Right ventricle myocardium inferior (tissue), 1 donor: ENCODE measurements at places on chromosomes 5 and 9.

GRCh38 chr9:105295201-105295550 is 50.7 kb downstream of the SLC44A1 start:
- no peak for DNase-seq

GRCh38 chr9:28155067-28155466 is 581.8 kb upstream of the C9orf72 start:
- no peak for DNase-seq

DNA sequence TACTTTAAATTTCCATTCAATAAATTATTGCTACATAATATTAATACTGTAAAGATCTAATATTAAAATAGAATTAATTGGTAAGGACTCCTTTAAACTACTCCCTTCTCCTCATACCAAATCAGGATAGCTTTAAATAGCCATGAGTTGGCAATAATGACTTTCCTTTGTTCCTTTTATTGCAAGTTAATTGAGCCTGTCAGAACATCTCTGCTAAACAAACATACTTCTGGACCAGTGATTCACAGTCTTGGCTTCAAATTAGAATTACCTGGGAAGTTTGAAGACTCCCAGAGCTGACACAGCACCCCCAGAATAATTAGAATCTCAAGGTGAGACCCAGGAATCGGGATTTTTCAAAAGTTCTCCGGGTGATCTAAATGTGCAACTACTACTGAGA is 18.7 kb downstream of the C5orf58 start:
- no peak for DNase-seq

DNA sequence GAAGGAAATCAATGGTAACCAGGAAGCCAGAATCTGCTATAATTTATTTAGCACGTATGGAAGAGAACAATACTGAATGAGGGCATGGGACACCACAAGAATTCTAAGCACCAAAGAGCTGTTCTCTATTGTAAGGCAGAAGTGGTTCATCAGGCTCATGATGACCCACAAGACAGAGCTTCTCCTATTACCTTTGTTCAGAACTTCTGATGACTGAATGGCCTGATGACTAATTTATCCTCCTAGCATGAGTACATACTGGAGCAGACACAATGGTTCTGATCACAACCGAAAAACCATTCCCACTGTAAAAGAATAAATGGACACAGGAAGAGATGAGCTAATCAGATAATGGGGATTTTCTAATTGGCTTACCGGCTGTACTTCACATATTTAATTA is 329.8 kb upstream of the PDE4D start:
- DNase-seq, result no peak

DNA sequence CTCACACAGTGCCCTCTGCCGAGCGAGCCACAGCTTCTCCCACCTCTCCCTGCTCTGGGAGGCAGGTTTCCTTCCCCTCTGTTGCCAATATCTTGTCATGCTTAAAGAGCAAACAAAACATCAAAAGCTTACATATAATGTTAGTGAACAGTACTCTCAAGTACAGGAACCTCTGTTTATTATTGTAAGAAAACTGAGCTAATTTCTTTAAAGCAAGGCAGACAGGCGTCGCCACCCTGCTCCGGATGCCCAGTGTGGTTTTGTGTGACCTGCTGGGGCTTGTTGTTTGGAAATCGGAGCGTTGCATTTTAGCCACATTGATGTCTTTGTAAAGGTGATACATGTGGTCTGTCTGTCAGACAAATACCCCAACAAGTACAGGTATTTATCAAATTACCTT is 401.4 kb upstream of the IRX1 start:
- no peak for DNase-seq

DNA sequence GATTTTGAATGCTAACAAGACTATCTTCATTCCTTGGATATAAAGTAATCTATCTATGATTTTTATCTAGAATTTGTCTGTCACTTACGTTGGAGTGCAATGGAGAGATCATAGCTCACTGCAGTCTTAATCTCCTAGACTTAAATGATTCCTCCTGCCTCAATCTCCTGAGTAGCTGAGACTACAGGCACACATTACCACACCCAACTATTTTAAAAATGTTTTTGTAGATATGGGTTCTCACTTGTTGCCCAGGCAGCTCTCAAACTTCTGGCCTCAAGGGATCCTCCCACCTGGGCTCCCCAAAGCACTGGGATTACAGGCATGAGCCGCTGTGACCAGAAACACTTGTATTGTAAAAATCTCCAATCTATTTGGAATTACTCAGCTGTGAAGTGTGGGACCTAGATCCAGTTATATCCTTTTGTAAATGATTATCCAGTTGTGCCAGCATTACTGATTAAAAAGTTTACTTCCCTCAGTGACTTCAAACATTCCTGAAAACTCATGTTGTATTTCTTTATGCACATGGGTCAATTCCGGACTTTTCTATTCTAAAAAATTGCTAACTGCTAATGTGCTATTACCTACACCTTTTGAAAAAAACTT is 1793.8 kb upstream of the WWC1 start:
- DNase-seq, result no peak

- no peak for DNase-seq
These were observed 18.4 kb upstream of the VPS13A start for GRCh38 chr9:77158772-77159513.

DNA sequence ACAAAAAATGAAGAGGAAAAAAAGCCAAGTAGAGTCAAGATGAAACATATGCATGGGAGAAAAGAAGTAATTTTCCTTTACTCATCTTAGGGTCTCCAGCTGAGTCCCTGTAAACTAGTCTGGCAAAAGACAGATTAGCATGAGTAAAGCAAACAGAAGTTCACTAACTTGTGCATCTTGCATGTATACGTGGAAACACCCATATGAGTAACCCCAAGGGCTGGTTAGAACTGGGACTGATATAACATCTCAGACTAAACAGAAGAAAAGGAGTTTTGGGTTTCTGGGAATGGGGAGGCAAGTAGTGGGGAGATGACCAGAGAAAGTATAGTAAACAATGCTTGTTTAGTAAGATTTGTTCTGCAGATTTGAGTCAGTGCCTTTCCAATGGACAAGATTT is 20.1 kb upstream of the GLDC start:
- no peak for DNase-seq

- DNase-seq, result no peak
These were observed 47.6 kb downstream of the ECPAS start for GRCh38 chr9:111436571-111436970.

GRCh38 chr9:38144421-38144820 is 75.4 kb upstream of the SHB start:
- no peak for DNase-seq
